ENCODE measurements at places on chromosomes 12 and 14.

GRCh38 chr14:60079723-60080122, 12.0 kb upstream of the PCNX4 start:
- DNase-seq: no peak

DNA sequence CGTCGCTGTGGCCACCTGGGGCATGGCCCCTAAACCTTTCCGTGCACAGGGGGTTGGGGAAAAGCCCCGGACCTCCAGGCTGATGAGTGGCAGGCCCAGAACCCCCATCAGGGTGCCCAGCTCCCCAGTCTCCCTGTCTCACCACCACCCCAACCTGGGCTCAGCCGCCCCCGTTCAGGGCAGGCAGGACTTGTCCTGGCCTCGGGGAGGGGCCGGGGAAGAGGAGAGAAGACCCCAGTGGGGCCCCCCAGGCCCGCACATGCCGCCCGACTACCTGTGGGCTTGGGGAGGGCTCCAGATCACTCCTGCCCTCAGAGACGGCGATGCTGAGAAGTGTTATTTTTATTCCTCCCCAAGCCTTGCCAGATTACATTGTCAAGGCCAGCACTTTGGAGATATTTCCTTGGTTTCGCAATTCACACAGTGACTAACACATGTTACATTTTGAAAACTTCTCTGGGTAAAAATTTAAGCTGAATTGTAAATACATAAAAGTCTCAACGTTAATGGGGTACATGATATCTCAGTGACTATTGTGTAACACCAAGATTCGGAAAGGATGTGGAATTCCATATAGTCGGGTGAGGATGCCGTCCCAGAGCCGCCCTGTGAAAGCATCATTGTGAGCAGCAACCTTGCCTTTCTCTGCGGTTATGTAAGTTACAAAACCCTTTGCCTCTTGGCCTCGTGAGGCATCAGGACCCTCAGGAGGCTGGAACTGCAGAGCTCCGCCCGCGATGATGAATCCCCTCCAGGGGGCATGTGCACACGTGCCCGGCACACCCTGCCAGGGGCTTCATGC, 85.6 kb upstream of the DIO3 start:
- no peak for DNase-seq

DNA sequence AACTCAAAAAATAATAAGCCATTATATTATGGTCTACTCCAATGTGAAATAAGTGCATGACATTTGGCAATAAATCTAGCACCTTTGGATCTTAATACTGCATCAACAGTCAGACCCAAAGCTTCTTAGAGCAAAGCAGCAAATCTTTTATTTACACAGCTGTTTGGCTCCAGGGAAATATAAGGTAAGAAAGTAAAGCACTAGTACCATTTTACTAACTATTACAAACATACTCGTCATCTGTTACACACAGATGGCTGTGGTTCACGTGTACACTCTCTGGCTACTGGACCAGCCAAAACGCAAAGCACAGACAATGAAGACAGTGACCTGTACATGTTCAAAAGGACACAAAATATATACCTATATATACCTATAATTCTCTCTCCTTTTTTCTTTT, 2.8 kb downstream of the FGD6 start:
- peak; percentile 13 for DNase-seq

DNA sequence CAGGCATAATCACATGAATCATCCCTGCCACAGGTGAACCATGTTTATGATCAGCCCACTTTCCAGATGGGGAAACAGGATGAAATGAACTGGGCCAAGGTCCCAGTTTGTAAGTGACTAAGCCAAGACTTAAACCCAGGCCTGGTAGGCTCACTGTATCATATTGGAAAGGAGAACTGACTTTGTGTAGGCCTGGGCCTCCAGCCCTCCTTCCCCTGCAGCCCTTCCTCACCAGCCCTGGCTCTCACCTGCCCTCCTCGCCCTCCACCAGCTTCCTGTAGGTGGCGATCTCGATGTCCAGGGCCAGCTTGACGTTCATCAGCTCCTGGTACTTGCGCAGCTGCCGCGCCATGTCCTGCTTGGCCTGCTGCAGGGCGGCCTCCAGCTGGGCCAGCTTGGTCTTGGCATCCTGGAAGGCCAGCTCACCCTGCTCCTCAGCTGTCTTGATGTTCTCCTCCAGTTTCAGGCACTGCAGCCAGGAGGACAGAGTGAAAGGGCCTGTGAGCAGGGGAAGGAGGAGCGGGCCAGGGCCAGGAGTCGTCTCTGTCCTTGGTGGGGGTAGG, 19.8 kb downstream of the KRT80 start:
- DNase-seq: peak; percentile 82

GRCh38 chr12:131530422-131530821, 180.5 kb upstream of the SFSWAP start:
- no peak for DNase-seq

- no peak for DNase-seq
Measured at GRCh38 chr14:97074456-97074855, 277.3 kb downstream of the VRK1 start.
